Stimulated activated CD8-positive, alpha-beta memory T cell treated with anti-CD3 and anti-CD28 coated beads, Interleukin-4, amount 100 ng/mL, for 48 hours (primary cell): ENCODE measurements at places on chromosomes 5 and 9.

GRCh38 chr9:124770359-124771020 is 621 bp downstream of the NR6A1 start:
- DNase-seq: peak; percentile 41

GRCh38 chr5:133382661-133383579 is 229.4 kb downstream of the FSTL4 start:
- no peak for DNase-seq

GRCh38 chr9:12811935-12812334 is 37.1 kb downstream of the LURAP1L start:
- no peak for DNase-seq

GRCh38 chr5:159195775-159196174 is 13.6 kb downstream of the RNF145 start:
- no peak for DNase-seq

- no peak for DNase-seq
Observed at GRCh38 chr5:59040024-59040803, 457.3 kb downstream of the RAB3C start.

DNA sequence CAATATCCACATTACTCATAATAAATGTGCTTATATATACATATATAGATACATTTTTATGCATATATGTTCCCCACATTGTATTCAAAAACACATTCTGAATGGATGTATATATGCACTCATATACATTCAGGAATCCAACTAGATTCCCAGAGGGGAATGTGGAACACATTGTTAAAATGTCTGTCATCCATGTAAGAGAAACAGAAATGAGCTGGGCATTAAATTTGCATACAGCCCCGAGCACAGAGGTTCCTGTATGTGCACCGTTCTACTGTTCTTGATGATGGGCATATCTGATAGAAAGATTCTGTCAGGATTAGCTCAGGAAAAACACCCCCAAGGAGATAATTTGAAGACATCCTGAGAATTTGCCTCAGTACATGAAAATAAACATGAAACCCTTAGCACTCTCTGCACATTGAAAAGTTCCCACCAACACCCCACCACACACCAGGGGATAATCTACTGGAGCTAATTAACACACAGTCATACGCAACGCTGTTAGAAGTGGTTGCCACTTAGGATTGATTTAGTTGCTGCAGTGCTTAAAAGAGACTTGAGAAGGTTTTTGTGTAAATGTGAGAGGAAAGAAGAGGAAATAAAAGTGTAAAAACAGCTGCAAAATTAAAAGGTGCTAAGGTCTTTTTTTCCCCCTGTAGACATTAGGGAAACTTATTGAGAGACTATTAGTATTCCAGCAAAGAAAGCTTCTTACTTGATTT is 223.3 kb downstream of the SLF1 start:
- no peak for DNase-seq

- DNase-seq: no peak
Observed at GRCh38 chr5:135102716-135103574, 68.9 kb upstream of the PITX1 start.
